ENCODE measurements at places on chromosomes 7 and 10.

- no peak for DNase-seq
Measured at GRCh38 chr10:63213489-63213888, 80.4 kb downstream of the NRBF2 start.

DNA sequence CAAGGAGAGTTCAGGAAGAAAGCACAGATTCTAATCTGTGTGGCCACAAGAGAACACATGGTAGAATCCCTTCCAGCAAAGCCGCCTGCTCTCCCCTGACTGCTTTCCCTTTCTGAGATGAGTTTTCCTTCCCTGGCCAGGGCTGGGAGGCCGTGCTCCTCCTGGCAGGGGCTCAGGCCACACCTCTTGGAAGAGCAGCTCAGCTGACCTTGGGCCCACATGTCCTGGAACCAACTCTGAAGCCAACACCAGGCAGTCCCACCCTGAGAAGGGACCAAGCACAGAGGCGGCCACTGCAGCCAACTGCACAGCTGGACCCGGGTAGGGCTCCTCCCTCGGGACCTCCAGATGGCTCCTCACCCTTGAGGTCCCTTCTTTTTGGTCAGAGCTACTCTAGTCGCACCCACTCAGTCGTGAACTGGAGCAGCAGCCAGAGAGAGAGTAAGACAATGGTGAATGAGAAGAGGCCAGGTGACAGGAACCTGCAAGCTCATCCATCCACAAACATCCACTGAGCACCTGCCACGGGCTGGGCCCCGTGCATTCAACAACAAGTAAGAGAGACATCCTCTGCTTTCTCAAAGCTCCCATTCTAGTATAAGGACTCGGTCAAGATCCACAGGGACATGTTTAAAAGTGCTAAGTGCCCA is 40.3 kb downstream of the FAM53B start:
- DNase-seq, result peak; percentile 16

- DNase-seq, result no peak
Measured at GRCh38 chr10:35172574-35172973, 45.9 kb downstream of the CREM start.

DNA sequence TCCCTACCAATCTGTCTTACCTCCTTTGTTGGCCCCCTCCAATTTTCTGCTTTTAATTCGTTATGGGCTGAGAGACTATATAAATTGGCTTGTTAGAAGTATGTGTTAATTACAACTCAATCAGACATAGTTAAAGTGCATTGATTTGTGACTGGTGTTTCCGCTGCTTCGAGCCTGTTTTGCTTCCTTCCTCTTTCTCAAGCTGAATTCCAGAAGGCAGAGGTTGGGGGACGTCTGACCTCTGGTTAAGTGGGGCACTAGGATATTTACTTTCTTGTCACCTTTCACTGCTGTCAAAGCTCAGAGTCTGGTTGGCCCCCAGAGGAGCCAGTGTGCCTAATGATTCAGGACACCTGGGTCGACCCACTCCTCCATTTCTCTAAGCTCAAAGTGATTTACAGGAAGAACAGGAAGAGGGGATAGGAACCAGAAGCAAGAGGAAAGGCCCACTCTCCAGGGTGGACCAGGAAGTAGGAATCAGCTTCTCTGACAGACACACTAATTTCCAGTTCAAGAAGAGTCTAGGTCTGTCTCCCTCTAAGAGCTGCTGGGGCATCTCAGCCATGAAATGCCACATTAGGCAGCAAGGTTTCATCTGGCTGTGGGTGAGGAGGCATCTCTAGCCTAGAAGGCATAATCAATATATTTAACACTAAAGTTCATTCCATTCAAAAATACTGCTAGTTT is 397.2 kb upstream of the NPVF start:
- DNase-seq, result no peak

DNA sequence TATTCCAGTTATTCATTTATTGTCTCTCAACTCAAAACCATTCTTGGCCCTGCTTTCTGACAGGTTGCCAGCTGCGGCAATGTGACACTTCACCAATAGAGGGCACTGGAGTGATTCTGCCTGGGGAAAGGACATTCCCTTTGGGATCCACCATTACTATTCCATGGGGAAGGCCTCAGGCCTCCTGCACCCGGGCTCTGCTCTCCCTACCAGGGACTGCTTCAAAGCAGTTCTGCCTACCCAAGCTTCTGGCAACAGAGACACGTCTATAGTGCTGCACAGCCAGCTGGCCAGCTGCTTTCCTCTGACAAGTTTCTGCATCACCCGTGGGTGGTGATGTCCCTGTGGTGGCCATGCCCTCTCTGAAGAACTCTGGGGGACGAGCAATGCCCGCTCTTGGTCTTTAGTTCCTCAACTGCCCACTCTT is 163.8 kb downstream of the ELMO1 start:
- DNase-seq, result no peak

GRCh38 chr10:111360260-111360925 is 283.6 kb downstream of the ADRA2A start:
- peak; percentile 18 for DNase-seq

GRCh38 chr7:1361016-1361755 is 98.1 kb downstream of the MICALL2 start:
- no peak for DNase-seq

DNA sequence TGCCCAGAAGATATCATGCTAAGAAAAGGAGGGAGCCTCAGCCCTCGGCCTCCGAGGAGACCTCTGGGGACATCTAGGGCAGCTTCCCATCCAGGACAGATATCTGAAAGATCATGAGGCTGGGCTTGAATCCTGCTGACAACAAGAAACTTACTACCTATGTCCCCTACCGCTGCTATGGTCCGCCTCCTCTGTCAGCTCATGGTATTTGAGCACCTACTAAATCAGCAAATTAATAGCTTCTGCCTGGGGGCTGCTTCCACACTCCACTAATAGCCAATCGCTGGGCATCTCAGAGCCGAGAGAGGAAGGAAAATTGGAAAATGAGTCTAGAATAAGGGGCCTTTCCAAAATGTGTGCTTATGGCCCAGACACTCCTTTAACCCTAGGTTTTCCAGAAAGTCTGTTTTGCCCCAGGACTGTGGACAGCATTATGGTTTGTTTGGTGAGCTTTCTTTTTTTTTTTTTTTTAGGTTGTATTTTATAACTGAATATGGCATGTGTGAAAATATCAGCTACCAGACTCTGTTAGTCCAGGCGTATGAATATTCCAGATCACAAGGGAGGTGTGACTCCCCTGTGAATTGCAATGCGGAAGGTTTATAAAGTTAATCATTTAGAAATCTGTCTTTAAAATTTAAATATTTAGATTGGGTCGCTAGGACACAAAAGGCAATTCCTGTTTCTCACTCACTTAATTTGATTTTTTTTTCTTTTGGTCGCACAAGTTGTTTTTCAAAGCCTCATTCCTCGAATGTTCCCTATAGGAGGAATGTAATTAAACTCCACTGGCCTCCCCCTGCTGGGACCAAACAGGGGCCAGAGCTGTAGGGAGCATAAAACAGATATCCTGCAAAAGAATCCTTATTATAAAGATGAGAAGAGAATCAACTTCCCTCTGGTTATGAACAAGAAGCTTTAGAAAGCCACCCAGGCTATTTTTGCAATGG is 89.4 kb downstream of the PARP12 start:
- no peak for DNase-seq

- no peak for DNase-seq
Measured at GRCh38 chr10:10589540-10590303, 427.9 kb upstream of the CELF2 start.

GRCh38 chr10:100979791-100980272 is 7.5 kb downstream of the MRPL43 start:
- no peak for DNase-seq

DNA sequence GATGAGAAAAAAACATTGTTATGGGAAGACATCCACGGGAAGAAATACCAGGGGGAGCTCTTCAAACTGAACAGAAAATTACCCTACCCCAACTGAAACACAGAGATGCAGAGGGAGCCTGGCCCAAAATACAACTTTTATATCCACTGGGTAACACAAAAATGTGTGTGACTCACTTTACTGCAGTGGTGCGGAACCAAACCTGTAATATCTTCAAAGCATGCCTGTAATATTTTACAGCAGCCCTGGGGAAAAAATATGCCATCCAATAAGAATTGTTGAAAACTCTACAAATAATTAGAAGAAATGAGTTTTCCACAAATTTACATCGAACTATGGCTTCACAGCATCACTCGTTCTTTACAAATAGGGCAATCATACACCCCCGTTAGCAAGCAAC is 49.8 kb upstream of the SRRM3 start:
- DNase-seq, result no peak

- DNase-seq, result no peak
Measured at GRCh38 chr7:147029953-147030352, 913.4 kb downstream of the CNTNAP2 start.

- DNase-seq, result no peak
Measured at GRCh38 chr10:78118591-78118990, 84.9 kb downstream of the RPS24 start.

DNA sequence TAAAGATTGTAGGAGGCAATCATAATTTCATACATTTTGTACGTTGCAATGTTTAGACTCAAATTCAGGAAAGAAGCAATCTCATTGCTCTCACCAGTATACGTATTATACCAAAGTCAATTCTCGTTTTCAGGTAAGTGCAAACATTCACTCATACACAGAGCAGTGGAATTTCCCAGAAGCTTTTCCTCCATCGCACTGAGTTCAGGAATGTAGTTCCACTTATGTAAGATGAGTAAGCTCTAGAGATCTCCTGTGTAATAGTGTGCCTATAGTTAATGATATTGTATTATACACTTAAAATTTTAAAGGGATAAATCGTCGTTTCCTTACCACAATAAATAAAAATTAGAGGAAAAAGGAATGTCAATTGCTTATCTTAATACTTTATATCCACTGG is 470.8 kb upstream of the KCND2 start:
- DNase-seq, result no peak

- no peak for DNase-seq
Measured at GRCh38 chr7:31741852-31742251, 54.8 kb downstream of the PPP1R17 start.

DNA sequence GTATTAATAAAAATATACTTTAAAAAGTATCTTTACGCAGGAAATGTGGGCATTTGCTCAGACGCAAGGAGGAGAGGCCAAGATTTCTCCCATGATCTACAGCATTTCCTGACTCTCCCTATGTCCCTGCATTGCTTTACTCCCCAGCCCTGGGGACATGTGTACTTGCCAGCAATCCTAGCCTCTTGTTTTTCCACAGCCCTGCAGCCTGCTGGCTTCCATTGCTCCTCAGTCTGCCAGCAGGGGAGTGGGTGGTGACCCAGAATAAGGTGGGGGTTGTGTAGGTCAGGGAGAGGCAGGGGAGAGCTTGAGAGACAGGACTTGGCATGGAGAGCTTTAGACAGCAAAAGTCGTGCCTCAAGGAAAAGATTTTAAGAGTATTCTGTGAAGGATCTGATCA is 307.7 kb downstream of the CDK14 start:
- DNase-seq, result no peak

DNA sequence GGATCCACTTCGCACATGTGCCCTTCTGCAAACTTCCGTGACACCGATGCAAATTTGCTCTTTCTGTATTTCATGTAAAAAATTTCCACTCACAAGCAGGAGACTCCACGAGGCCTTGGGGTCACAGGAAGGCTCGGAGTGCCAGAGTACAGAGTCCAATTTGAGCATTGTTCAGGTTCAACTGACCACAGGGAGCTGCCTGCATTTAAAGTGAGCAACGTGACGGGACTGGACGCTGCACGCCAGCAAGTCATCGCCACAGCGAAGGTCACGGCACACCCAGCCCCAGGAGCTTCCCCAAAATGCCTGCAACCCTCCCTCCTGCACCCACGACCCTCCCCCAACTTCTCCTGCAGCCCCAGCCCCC is 41.5 kb upstream of the NKX6-2 start:
- DNase-seq, result no peak

GRCh38 chr10:24720096-24720495 is 3.6 kb downstream of the ARHGAP21 start:
- no peak for DNase-seq

- no peak for DNase-seq
Measured at GRCh38 chr7:69631131-69631530, 32.9 kb downstream of the AUTS2 start.

DNA sequence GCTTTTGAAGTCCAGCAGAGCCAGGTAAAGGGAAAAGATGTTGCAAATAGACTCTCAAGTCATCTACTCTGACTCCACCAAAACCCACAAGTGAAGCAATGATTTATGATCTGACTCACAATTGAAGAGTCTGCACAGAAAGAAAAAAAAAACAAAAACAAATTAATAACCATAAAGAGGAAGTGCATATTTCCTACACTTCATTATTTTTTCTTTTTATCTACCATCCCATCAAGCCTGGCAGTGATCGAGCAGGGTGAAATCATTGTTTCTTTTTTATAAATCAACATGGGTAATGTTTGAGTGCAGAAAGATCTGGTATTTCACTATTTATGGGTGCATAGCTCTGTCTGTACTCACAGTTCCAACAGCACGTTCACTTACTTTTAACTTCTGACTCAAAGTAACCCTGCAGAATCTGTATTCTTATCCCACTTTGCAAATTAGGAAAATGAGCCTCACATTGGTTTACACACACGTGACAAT is 829.0 kb downstream of the TNS3 start:
- no peak for DNase-seq

GRCh38 chr10:20313665-20314064 is 497.4 kb downstream of the PLXDC2 start:
- no peak for DNase-seq

DNA sequence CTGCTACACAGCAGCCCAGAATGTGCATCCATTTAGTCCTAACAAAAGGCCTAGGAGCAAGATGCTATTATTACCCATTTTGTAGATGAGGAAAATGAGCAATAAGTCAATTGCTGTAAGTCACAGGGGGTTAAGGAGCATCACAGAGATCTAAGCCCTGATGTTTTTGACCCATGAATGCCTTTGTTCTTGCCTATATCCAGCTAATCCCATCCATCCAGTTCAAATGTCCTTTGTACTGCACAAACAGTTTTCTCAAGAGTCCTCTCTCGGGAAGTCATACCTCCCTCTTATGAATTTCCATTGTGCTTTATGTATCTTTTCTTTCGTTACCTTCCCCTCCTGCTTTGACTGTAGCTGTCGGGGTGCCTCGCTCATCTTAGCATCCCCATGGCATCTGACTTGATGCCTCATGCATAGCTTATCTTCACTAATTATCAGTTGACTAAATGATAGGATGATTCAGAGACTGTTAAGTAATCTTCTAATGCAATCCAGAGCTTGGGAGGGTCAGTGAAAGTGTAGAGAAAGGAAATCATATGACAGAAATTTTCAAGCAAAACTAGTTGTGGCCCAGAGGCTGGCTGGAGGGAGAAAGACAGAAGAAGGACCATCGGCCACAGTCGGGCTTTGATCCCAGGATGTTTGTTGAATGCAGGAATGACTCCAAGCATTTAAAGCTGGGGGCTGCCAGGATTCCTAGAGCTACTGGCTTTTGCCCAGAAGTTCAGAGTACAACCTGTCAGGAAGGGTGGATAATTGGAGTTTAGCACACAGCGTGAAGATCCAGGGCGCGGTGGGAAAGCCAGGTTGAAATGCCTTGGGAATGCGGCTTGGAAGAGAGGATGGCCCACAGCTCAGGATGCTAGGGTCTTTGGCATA is 23.5 kb downstream of the BLVRA start:
- DNase-seq, result no peak

- no peak for DNase-seq
Measured at GRCh38 chr7:88357781-88358525, 51.3 kb upstream of the STEAP4 start.

All from NCI-H187 treated with DMSO at 0.1 percent for 48 hours (cell line).